Retina (tissue), 1 donor: ENCODE measurements at places on chromosomes 7 and 10.

GRCh38 chr10:97850446-97850845, 803 bp downstream of the GOLGA7B start:
- peak; percentile 57 for DNase-seq

DNA sequence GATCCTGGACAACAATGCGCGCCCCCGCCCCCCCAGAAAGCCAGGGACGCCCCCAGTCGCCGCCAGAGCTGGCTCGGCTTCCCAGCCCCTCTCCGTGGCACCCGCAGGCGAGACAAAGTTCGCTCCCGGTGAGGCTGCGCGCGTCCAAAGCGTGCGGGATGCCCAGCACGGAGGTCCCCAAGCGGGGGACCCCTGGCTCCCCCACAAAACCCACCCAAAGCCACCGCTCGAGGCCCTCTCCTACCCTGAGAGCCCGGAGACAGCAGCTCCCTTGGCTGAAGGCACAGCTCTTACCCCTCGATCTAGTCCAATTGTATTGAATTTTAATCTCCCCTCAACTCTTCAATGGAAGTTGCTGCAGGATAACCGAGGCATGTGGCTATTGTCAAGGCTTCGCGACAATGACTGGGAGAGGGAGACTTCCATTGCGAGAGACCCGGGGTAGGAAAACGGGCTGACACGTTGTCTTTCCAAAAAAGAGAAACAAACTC, 305.3 kb downstream of the PRPF18 start:
- DNase-seq: peak; percentile 75

- DNase-seq: peak; percentile 52
Observed at GRCh38 chr10:6786579-6787031, 206.5 kb upstream of the PRKCQ start.

GRCh38 chr10:74502963-74503608, 323.3 kb upstream of the KAT6B start:
- no peak for DNase-seq

- peak; percentile 43 for DNase-seq
Observed at GRCh38 chr7:22154143-22154529, 202.8 kb downstream of the RAPGEF5 start.

- DNase-seq: no peak
Observed at GRCh38 chr7:139044813-139045794, 9.3 kb upstream of the ZC3HAV1L start.

GRCh38 chr10:70738006-70738760, 47.0 kb downstream of the TBATA start:
- no peak for DNase-seq

- no peak for DNase-seq
Observed at GRCh38 chr7:301291-302053, 11.5 kb downstream of the FOXL3 start.

DNA sequence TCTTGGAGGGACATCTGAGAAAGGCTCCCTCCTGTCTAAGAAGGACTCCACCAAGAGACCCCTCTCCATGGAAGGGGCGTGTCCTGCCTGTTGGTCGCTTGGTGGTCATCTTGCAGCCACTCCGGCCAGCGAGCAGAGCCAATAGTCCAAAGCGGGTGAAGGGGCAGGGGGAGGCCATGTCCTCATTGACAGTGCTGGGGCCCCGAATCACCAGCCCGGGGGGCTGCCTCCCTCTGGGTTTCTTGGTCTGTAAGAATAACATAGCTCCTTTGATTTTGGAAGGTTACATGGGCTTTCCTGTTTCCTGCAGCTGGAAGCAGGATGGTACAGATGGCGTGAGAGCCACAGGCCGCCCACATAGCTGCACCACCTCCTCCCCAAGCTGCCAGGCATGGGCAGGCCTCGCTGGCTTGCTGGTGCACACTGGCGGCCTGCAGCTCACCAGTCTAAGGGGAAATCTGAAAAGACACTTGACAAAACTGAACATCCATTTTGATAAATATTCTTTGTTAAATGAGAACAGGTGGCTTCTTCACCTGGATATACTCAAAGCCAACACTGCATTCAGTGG, 105.8 kb downstream of the ARHGAP22 start:
- DNase-seq: no peak

DNA sequence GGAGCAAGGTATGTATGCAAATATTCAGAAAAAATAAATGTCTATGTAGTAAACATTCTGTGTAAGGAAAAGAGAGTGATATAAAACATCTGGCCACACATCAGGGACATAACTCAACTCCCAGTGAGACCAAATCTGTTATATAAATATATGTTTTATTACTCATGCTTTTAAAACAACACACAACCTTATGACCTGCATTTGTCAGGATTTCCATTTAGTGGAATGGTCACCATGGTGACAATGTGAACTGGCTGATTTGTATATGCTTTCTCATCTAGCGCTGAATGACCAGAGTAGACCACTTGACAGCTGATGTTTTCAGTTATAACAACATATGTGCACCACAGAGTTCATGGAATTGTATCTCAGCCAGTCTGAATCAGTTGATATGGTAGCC, 551.7 kb downstream of the HTR7 start:
- no peak for DNase-seq

DNA sequence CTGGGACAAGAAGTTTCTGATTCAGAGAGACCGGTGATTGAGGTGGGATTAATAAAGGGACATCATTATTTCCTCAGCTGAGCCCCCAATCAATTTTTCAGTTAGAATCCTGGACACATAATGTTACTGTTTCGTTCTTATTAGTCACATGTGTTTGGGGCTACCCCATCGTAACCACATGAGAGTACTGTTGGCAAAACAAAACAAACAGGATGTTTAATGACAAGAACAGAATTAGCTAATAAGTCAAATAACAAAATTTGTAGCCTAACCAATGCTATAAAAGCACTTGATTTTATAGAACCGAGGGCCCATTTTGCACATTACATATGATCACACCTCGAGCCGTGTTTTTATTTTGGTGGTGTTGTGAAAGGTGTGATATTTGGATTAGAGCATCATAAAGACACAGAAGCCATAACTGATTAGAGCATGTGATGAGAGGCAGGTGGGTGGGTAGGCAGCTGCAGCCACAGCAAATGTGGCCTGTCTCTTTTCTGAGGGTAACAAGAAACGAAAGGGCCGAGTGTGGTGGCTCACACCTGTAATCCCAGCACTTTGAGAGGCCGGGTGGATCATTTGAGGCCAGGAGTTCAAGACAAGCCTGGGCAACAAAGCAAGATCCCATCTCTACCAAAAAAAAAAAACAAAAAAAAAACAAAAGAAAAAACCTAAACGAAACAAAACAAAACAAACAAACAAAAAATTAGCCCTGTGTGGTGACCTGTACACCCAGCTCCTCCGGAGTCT, 1.8 kb upstream of the VWC2 start:
- DNase-seq: no peak

- no peak for DNase-seq
Observed at GRCh38 chr10:32072025-32072800, 16.0 kb upstream of the KIF5B start.

- no peak for DNase-seq
Observed at GRCh38 chr10:132270256-132270655, 37.5 kb downstream of the STK32C start.

GRCh38 chr10:78445308-78445707, 411.6 kb downstream of the RPS24 start:
- no peak for DNase-seq

- no peak for DNase-seq
Observed at GRCh38 chr7:18685971-18686370, 190.4 kb downstream of the HDAC9 start.

DNA sequence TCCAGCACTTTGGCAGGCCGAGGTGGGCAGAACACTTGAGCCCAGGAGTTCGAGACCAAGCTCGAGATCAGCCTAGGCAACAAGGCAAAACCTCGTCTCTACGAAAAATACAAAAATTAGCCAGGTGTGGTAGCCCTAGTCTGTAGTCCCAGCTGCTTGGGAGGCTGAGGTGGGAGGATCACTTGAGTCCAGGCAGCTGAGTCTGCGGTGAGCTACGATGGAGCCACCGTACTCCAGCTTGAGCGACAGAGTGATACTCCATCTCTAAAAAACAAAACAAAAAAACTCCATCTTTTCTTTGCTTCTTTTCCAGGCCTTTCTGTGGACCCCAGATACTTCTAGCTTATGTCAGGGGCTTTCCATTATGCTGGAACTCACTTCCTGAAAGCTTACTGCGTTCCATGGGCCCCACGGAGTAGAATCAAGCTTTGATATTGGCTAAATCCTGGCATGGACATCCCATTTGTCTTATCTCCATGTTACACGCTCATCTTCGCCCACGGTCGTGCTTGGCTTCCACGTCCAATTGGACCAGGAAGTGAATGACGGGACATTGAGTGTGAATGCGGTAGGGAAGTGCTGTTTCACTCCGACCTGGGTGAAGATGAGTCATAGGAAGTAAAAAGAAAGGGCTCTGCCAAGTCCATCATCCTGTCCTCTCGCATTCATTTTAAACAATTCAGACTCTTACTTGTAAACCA, 45.7 kb downstream of the FAM171A1 start:
- no peak for DNase-seq

DNA sequence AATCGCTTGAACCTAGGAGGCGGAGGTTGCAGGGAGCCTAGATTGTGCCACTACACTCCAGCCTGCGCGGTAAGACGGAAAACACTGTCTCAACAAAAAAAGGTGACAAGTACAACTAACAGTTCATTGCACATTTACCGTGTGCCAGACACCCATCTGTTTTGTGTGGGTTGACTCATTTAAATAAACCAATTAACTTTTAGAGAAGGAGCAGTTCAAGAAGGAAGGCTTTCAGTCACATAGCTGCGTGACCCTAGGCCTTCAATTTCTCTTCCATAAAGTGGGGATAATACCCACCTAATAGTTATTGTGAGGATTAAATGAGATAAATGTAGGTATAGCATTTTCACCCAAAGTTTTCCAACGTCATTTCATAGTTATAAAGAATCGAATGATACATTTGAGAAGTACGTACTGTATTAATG, 52.3 kb upstream of the KDM7A start:
- DNase-seq: no peak

- no peak for DNase-seq
Observed at GRCh38 chr7:66183700-66184099, 21.4 kb upstream of the TPST1 start.

DNA sequence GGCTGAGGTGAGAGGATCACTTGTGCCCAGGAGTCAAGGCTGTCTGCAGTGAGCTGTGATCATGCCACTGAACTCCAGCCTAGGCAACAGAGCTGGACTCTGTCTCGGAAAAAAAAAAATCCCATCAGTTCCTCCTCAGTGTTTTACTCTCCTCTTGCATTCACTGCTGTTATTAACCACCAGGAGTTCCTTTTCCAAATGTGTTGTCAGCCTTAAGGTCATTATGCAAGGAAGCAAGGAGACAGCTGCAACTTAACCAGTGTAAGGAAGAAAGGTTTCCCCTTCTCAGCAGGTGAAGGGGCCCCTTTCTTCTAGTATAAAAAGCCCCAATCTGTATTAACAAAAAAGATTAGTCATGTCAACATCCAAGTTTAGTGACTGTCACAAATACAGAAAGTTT, 86.6 kb upstream of the LEP start:
- no peak for DNase-seq

DNA sequence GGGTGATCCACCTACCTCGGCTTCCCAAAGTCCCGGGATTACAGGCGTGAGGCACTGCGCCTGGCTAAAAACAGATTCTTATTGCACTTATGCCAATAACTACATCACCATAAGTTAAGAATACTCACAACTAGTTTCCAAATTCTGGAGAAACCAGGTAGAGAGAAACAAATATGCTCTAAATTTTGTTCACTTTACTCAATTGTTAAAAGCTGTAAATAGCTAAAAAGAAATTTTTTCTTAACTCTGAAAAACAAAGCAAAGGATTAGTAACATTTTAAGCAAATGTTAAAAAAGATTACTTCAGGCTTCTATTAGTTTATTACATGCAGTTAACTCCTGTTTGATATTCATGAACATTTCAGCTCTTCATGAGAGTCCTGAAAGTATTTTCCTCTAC, 28.3 kb upstream of the ZMIZ2 start:
- no peak for DNase-seq

DNA sequence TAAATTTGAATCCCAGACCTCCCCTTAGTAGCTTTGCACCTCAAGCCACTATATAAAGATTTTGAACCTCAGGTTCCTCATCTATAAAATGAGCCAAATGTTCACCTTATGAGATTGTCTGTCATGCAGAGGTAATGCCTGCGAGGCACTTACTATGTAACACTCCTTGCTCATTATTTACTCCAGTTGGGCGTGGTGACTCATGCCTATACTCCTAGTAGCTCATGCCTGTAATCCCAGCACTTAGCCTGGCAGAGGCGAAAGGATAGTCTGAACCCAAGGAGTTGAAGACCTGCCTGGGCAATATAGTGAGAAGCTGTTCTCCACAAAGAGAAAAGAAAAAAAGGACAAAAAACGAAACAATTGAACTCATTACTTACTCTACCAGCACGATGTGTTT, 82.2 kb downstream of the MDFIC start:
- no peak for DNase-seq

- DNase-seq: no peak
Observed at GRCh38 chr7:89456556-89456955, 661.0 kb upstream of the TEX47 start.

DNA sequence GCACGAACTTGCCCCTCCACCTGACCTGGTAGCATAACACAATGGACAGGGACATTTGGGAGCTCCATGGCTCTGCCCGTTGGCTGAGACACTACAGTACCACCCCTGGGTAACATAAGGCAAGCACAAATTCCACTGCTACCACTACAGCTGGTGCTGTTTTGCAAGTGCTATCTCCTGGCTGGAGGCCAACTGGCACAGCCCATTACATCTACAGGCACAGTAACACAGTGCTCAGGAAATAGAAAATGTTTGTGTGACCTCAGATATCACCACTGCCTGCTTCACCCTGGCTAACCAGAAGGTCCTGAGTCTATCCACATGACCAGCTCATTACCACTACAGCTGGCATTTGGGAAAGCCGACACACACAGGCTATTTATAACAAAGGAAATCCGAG, 631.1 kb upstream of the MBL2 start:
- DNase-seq: no peak

DNA sequence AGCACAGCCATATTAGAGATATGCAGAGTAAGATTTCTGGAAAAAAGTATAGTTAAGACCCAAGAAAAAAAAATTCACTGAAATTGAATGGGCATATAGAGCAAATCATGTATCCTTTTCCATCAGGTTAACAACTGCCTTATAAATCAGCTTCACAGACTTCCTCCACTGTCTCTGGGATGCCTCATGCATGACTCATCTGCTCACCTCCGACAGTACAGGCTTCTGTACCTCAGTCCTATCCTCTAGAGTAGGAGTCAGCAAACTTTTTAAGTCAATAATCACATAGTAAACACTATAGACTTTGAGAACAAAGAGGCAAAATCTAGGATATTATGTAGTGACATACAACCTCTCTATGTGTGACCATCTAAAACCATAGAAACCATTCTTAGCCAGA, 211.6 kb upstream of the SP8 start:
- no peak for DNase-seq
